Spleen (tissue), 13 donors: ENCODE measurements at places on chromosomes 1 and 21.
A peak's percentile ranks its signal among the peaks of the same experiment; 100 is the strongest.

DNA sequence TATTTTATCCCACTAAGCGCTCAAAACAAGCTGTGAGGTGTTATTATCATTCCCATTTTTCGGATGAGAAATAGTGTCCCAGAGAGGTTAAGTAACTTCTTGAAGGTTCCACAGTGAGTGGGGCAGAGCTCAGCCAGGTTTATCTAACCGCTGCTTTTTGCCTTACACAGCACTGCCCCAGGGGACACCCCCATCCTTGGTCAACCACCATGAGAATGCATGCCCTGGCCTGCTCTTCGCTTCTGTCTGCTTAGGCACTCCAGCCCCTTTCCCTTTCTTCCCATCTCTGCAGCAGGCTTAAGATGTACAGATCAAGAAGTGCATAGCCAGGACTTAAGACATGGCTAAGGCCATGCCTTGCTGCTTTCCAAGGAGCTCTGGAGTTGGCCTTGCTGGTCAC lies 159.0 kb upstream of the CD34 start:
- no peaks in the 10 kb centered on the region for H3K36me3 ChIP-seq
- H3K27me3 ChIP-seq = no peaks in the 10 kb centered on the region
- H3K4me3 ChIP-seq = no peak overlapping the region
- no peaks in the 10 kb centered on the region for H3K4me1 ChIP-seq

- H3K4me3 ChIP-seq = no peak overlapping the region
- H3K27me3 ChIP-seq = no peaks in the 10 kb centered on the region
- no peak overlapping the region for H3K27ac ChIP-seq
- H3K36me3 ChIP-seq = peaks cover 44% of the 10 kb centered on the region
- peaks cover 21% of the 10 kb centered on the region for H3K4me1 ChIP-seq
- DNase-seq = no peak
Measured at GRCh38 chr1:179046808-179047635, 21.3 kb downstream of the FAM20B start.

DNA sequence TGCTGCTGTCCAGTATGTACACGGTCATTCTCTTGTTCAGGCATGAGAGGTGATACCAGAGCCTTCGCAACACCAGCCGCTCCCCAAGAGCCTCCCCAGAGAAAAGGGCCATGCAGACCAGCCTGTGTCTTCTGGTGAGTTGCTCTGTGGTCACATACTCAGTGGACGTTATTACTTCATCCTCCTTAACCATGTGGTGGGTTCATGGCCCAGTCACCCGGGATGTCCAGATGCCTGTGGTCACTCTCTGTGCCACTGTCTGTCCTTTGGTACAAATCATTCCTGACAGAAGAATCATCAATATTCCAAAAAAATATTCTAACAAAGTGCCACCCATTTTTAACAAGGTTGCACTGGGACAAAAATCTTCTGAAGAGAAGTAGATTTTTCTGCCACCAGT lies 8.8 kb upstream of the ZNF124 start:
- no peak for DNase-seq
- no peaks in the 10 kb centered on the region for H3K4me1 ChIP-seq
- no peak overlapping the region for H3K27ac ChIP-seq
- H3K36me3 ChIP-seq = no peaks in the 10 kb centered on the region

DNA sequence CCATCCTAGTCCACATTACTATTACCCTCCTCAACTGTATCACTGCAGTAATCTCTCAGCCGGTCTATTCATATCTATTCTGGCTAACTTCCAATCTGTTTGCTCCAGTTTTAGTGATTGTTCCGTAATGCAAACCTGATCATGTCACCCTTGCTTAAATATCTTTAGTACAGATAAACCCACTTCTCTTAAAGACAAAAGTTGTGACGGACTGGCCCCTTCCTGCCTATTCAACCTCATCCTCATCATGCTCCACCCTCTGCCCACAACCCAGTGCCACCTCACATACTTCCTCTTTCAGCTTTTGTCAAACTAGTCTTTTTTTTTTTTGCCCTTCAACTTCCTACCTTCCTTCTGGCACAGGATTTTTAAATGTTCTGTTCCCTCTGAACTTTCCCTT lies 2.8 kb upstream of the C1orf162 start:
- H3K36me3 ChIP-seq = no peaks in the 10 kb centered on the region
- peak overlapping the region; percentile 94 for H3K27ac ChIP-seq
- H3K4me1 ChIP-seq = peaks cover 63% of the 10 kb centered on the region
- H3K4me3 ChIP-seq = no peak overlapping the region
- DNase-seq = peak; percentile 90

- H3K36me3 ChIP-seq = peaks cover 100% of the 10 kb centered on the region
- H3K4me1 ChIP-seq = no peaks in the 10 kb centered on the region
- no peak for DNase-seq
- H3K27me3 ChIP-seq = no peaks in the 10 kb centered on the region
- no peak overlapping the region for H3K27ac ChIP-seq
- H3K4me3 ChIP-seq = no peak overlapping the region
Measured at GRCh38 chr1:15546641-15547040, 20.0 kb downstream of the DNAJC16 start.

DNA sequence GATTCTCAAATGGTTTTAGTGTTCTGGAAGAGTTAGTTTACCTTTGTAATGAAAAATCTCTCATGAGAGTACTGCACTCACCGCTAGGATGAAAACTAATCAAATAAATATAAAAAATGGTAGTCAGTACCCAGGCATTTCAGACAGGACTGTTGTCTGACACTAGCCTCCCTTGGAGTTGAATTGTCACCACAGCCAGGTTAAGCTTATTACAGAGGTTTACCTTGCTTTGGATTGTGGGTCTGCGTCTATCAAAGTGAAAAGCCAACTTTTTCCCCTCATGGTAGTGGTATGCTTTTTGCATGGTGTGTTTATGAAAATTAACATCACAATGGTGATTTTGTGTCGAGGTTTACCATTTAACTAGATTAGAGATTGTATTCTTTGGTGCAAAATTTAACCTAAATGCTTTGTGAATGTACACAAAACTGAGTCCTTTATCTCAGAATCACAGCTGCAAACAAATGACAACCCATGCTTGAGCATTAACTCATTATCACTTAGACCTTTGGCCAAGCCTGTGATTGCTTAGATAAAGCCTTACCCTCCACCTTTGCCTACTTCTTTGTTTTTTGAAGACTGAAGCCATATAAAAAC lies 20.1 kb downstream of the RAP1A start:
- peaks cover 96% of the 10 kb centered on the region for H3K4me1 ChIP-seq
- peaks cover 14% of the 10 kb centered on the region for H3K36me3 ChIP-seq
- DNase-seq = no peak
- H3K27me3 ChIP-seq = no peaks in the 10 kb centered on the region
- no peak overlapping the region for H3K27ac ChIP-seq
